ENCODE measurements at places on chromosomes 7 and 10.

GRCh38 chr7:107968449-107968848 is 34.5 kb downstream of the LAMB1 start:
- no peak for DNase-seq

DNA sequence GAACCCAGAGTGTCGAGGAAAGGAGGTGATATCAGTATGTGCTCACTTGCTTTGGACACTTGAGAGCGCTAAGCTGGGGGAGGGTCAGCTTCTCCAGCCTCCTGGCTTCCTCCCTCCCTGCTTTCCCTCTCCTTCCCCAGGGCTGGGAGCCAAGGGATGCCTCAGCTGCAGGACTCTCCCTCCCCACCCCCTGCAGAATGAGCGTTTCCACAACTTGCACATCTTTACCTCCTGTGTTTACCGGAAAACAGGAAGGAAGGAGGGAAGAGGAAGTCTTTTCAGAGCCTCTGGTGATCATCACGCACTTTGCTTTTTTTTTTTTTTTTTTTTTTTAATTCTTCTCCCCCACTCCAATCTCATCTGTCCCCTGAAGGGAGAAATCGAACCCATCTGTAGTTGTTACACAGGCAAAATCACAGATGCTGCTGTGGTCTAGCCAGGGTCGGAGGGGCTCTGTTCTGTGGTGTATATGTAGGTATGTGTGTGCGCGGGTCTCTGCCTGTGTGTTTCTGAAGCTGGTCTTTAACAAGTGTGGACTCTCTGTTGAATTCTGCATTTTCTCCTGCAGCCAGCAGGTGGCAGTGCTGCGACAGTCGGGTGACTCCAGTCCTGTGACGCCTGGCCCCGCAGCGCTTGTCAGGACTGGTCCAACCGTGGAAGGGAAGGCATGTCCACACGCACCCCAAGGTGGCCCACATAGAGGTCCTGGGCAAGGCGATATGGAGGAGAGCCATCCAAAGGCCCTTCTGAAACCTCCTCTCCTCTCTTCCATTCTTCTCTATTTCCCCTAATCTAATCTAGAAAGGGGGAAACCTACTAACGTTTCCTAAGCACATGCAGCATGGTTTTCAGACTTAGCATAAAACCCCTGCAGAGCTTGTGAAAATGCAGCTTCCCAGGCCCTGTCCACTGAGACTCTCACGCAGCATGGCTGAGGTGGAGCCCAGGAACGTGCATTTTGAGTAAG is 257.6 kb downstream of the PLXNA4 start:
- DNase-seq = peak; percentile 52

- no peak for DNase-seq
Measured at GRCh38 chr10:107813451-107814162, 649.1 kb upstream of the SORCS1 start.

GRCh38 chr10:102633287-102633686 is 11.0 kb upstream of the TRIM8 start:
- no peak for DNase-seq

- DNase-seq = no peak
Measured at GRCh38 chr7:15801551-15801950, 115.1 kb upstream of the MEOX2 start.

- DNase-seq = no peak
Measured at GRCh38 chr10:348456-348855, 213.2 kb downstream of the ZMYND11 start.

- no peak for DNase-seq
Measured at GRCh38 chr10:42476101-42476500, 162.3 kb downstream of the ZNF33B start.

Data from NCI-H2107 (cell line).